NCI-H1417 (cell line): ENCODE measurements at places on chromosomes 16 and 17.

DNA sequence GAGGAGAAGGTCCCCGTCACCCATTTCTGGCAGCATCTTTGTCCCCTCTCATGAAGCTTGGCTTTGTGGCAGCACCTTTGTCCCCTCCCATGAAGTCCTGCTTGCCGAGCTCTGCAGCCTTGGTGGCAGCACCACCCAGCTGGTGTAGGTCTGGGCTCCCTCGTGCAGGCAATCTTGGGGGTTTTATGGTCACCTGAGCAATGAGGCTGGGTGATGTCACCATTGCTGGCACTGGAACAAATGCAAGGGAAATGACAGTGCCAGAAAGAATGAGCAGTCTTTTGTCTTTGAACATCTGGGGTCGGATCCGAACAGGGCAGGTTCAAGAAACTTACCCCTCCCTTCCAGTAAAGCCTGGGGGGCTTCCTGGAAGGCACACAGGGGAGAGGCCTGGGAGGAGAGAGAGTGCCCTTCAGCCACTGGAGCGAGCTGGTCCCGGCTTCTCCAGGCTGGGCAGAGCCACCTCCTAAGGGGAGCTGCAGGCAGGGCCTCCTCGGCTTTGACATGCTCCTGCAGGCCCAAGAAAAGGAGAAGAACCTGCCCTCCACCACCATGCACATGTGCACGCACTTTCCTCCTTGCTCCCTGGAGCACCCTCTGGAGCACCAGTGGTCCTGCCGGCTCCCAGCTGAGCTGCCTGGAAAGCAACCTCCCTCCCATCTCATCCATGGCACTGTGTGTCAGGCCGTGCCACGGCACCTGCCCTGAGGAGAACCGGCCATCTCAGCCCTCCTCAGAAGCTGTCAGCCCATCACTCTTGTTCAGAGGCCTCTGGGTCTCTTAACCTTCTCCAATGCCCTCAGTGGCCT, 16.0 kb downstream of the BTBD17 start:
- DNase-seq: no peak

GRCh38 chr17:44518032-44518431, 14.8 kb upstream of the GPATCH8 start:
- DNase-seq: no peak

GRCh38 chr17:58593123-58593522, 78.7 kb upstream of the MTMR4 start:
- DNase-seq: no peak

GRCh38 chr17:65198653-65199382, 61.6 kb downstream of the RGS9 start:
- DNase-seq: peak; percentile 58

GRCh38 chr16:50509521-50510341, 38.5 kb upstream of the NKD1 start:
- peak; percentile 24 for DNase-seq

DNA sequence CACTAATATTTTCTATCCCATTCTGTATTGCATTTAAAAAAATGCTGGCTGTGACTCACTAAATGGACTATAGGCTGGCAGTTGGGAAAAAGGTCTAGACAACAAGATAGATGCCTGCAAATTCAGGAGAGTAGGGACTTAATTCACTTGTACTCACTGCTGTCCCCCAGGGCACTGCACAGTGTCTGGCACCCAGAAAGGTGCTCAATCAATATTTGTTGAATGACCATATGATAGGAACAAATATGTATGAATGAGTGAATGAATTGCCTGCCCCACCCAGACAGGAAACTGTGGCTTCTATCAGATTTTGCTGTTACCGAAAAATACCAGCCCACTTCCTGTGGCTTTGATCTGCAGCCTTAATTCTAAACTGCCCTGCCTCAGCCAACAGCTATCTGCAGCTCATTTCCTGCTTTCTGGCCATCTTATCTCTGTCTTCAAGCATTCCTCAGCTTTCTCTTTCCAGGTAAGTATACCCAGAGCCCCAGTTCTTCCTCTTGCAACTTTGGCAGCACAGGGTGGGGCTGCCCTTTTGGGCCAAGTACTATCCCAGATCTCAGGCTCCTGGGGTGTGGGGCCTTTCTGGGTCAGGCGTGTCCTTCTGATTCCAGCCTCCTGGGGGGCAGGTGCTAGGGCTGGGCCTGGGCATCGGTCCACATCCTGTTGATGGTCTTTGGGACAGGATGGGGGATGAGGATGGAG, 15.3 kb upstream of the TNS4 start:
- DNase-seq: no peak

DNA sequence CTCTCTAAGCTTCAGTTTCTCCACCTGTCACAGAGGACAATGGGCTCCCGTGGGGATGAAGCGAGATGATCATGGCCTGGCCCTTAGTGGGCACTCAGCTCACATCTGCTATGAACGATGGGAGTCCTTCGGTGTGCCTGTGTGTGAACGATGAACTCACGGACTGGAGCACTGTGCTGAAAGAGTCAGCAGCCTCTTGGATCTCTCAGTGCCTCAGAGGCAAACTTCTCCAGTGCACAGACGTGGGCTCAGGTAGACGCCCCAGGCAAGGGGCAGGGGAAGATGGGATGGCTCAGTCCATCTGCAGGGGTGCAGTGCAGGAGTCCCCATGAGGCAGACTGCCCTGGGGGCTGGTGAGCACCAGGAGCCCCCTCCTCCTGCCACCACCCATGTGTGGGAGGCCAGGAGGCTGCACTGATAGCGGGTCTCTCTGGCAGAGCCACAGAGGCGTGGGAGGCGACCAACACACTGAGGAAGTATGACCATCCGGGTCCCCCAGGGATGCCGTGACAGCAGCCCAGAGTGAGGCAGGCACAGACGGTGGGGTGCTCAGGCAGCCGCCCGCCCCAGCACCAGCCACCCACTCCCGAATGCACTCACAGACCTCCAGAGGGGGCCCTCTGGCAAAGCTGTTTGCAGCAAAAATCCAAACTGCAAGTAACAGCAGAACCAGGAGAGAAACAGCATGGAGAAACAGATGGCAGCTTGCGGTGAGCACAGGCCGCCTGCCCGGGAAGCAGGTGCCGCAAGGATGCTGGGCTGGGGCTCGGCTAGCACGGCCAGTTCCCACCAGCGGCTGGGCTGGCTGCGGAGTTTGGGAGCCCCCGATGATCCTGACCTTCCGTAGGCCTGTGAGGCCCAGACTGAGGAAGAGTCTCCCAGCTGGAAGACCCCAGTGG, 82.7 kb downstream of the RPH3AL start:
- no peak for DNase-seq

GRCh38 chr16:68406458-68407152, 41.7 kb downstream of the SMPD3 start:
- DNase-seq: peak; percentile 50

- DNase-seq: no peak
Measured at GRCh38 chr17:72498364-72499210, 377.8 kb downstream of the SOX9 start.

- DNase-seq: no peak
Measured at GRCh38 chr17:29954405-29954804, 13.0 kb downstream of the EFCAB5 start.

DNA sequence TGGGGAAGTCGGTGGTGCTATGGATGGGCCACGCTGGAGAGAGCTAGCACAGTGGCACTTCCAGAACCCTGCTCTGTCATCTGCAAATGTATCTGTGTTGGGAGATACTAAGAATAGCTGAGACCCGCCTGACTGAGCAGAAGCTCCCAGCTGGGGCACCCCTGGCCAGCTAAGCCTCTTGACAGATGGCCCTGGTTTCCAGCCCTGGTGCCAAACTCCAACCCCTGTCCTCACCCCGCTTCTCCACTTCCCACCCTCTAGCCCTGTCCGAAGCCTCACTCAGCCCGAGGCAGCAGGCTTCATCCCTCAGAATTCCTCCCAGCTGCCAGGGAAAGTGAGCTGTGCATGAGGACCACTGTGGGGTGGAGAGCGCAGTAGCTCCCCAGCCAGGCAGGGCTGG, 124.4 kb downstream of the CCDC144A start:
- no peak for DNase-seq

- DNase-seq: no peak
Measured at GRCh38 chr17:56661906-56662305, 68.4 kb downstream of the NOG start.

- no peak for DNase-seq
Measured at GRCh38 chr17:38611872-38612376, 6.2 kb upstream of the SRCIN1 start.

DNA sequence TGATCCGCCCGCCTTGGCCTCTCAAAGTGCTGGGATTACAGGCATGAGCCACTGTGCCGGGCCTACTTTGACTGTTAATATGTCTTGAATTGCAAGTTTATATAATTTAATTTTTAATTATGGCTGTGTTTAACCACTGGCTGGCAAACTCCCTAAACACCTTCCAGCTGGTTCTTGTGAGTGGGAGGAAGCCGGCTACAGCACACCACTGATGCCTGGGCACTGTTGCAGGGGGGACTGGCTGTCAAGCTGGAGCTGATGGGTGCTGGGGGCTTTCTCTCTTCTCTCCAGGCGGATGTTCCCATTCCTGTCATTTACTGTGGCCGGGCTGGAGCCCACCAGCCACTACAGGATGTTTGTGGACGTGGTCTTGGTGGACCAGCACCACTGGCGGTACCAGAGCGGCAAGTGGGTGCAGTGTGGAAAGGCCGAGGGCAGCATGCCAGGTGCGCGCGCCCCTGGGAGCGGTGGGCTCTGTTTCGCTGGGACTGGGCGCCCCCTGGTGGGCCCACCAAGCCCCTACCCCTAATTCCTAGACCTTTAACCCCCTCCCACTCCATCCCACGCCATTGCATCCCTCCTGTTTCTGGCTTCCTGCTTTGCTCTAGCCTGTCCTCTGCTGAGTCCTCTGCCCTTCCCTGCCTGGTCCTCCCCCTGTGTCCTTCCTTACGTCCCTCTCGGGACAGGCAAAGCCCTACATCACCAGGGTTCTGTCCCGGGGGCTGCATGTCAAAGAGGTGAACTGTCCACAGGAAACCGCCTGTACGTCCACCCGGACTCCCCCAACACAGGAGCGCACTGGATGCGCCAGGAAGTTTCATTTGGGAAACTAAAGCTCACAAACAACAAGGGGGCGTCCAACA, 9.5 kb downstream of the TBX21 start:
- peak; percentile 69 for DNase-seq

DNA sequence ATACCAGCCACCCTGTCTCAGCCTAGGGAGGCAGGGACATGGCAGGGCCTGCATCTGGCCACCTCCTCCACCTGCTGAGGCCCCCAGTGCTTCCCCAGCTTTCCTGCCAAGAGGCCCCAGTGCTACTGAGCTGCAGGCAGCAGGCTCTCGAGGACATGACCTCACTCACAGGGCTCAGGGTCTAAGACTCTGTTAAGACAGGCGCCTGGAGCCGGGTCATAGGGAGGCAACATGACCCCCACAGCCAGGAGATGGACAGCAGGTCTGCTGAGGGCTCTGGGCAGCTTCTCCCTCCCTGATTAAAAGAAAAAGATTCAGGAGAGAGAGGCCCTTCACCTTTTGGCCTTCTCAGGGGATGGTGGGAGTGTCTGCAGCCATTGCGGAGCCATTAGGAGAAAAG, 23.2 kb upstream of the FASN start:
- DNase-seq: no peak

GRCh38 chr16:13036600-13036999, 135.2 kb downstream of the SHISA9 start:
- DNase-seq: no peak

- no peak for DNase-seq
Measured at GRCh38 chr17:83052241-83052564, 27.2 kb upstream of the METRNL start.
